ENCODE measurements at places on chromosomes 11 and 22.

- no peak for DNase-seq
These were observed 84.4 kb downstream of the CD44 start for GRCh38 chr11:35223371-35223796.

GRCh38 chr11:128599729-128600128, 12.4 kb upstream of the ETS1 start:
- peak; percentile 58 for DNase-seq

- DNase-seq: no peak
These were observed 36.8 kb downstream of the OR10A6 start for GRCh38 chr11:7894251-7894650.

GRCh38 chr11:35030716-35031213, 108.2 kb upstream of the CD44 start:
- DNase-seq: peak; percentile 93
